ENCODE measurements at places on chromosomes 5 and 9.

DNA sequence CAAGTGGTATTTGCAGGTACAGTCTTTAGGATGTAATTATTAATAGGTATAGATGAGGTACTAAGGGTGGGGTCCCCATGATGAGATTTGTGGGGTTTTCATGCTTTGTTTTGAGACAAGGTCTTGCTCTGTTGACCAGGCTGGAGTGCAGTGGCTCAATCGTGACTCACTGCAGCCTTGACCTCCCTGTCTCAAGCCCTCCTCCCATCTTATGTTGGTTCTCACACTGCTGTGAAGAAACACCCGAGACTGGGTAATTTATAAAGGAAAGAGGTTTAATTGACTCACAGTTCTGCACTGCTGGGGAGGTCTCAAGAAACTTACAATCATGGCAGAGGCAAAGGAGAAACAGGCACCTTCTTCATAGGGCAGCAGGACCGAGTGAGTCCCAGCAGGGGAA lies 217.5 kb downstream of the CDK5RAP2 start:
- no peak for DNase-seq

DNA sequence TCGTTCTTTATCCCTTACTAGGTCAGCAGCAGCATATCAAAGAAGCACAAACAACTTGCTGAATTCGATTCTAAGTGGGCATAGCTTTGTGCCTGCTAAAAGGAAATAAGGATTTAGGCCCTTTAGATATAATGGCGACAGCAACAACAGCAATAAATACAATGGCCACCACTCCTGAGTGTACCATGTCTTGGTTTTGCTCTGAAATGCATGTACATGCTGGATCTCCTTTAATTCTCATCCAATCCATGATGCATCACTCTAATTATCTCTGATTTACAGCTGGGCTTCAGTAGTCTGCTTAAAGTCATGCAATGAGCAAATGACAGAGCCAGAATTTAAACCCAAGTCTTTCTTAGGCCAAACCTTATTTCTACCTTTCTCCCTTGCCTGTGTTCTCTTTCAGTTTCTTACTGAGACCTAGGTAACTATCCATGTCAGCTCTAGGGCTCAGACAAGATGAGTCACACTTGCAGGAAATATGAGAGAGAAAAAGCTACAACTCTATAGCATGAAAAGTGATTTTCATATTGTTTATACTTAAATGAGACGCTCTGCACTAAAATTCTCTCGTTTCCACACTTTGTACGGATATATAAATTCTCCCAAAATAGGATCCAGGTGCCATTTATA lies 111.8 kb downstream of the HMHB1 start:
- peak; percentile 60 for DNase-seq

DNA sequence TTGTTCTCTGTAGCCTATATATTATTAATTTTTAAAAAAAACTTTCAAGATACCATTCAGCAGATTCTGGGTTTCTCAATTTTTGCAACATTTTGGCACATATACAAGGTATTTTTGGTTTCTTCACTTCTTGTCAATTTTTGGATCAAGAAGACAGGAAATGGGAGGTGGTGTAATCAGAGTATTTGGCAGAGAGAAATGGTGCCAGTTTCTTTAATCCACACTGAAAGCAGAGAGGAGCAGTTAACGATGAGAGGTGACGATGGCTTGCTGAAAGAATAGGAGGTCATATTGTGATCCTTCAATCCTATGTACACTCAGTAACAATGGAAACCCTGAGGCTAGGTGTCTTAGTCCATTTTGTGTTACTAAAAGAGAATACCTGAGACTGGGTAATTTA lies 16.4 kb downstream of the NNT start:
- no peak for DNase-seq

DNA sequence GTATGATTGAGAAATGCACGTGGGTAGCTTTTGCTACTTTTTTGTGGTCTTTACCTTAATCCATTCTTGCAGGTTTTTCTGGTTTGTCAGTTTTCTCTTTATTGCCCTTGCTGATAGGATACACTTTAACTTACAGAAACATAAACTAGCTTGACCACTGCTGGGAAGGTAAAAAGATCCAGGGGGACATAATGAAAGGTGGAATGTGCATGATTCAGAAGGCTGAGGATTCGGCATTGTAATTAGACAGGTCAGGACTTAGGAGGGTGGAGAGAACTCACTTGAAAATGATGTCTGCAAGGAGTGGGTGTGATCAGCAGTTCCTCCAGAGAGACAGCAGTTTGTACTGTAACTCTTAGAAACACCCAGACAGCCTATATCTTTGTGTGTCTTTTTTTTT lies 19.8 kb upstream of the TXNDC8 start:
- DNase-seq = peak; percentile 26

GRCh38 chr5:43268188-43268820 lies 44.9 kb downstream of the HMGCS1 start:
- DNase-seq = no peak

DNA sequence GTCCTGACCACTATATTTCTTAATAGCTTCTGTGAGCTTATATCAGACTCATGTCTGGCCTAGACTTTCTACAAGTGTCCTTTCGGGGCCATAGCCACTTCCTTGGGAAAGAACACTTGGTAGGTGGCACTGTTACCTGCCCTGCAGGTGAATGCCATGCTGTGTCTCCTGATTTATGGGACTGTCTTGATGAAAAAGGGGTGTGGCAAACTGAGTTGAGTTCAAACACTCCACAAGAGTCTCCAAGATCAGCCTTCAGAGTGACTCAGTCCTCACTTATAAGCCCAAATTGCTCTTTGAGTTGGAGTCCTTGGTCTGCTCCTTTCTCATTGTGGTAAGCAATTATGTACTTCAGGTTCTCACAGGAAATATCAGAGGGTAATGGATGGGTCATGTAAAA lies 9.9 kb upstream of the ANKHD1 start:
- peak; percentile 33 for DNase-seq

- no peak for DNase-seq
These were observed 32.1 kb upstream of the RNF130 start for GRCh38 chr5:180103487-180104167.

GRCh38 chr9:83012922-83013838 lies 49.8 kb downstream of the RASEF start:
- DNase-seq = no peak

- DNase-seq = peak; percentile 69
These were observed 33.9 kb upstream of the GABBR2 start for GRCh38 chr9:98742325-98743280.

DNA sequence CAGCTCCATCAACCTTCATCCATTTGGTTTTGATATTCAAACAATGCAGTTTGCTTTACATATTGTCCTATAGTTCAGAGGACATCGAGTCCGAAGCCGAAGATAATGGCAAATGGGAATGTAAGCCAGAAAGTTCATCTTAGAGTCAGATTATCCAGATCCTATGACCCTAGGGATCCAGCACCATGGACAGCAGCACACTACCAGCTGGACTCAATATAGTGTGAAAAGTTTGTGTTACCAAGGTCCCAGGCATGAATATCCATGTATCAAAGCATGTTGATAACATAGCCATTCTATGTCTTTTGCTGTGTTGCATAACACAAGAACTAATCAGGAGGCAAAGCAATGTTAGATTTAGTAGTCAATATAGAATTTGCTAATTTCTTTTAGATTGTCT lies 46.3 kb downstream of the FSTL4 start:
- DNase-seq = peak; percentile 40

- DNase-seq = no peak
These were observed 262.9 kb downstream of the ARRDC3 start for GRCh38 chr5:91119981-91120850.

DNA sequence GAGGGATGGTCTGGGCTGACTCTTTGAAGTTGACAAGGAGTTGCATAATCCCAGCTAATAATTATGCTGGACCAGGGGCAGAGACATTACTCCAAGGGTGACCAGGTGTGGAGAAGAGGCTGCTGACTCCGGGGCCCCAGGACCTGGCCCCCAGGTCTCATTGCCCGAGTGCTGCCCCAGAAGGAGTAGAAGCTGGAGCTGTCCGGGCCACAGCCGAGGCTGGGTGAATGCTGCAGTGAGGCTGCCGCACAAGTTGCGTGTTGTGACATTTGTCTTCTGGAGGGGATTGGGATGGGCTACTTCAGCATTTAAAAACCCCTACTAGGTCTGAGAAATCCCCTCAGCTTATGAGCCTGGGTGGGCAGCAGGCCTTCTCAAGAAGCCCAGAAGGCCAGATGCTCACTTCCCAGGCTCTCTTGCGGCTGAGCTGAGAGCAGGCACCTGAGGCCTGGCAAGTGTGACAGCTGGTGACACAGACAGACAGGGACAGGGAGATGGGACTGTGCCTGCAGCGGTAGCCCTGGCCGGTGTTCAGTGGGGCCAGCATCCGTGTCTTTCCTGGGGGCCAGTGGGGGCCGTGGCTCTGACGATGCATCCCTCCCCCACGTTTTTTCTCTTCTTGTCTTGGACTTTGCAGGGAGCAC lies 122.8 kb downstream of the KCNIP1 start:
- DNase-seq = no peak

GRCh38 chr9:137606734-137607138 lies 1.2 kb downstream of the ARRDC1 start:
- DNase-seq = no peak

DNA sequence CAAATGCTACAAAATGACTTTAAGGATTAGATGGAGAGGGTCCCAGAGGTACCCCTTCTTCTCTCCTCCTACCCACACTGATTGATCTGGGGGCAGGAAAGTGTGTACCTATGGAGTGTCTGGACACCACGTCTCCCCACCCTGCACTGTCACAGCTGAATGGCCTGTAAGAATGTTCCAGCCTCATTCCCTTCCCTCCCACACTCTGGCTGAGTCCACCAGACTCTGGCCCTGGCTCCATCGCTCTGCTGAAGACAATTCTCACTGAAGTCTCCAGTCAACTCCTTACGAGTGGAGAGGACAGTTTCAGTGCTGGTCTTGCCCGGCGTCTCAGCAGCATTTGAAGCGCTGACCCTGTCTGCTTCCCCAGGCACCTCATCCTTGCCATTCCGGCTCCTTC lies 105.8 kb downstream of the TTLL11 start:
- no peak for DNase-seq

DNA sequence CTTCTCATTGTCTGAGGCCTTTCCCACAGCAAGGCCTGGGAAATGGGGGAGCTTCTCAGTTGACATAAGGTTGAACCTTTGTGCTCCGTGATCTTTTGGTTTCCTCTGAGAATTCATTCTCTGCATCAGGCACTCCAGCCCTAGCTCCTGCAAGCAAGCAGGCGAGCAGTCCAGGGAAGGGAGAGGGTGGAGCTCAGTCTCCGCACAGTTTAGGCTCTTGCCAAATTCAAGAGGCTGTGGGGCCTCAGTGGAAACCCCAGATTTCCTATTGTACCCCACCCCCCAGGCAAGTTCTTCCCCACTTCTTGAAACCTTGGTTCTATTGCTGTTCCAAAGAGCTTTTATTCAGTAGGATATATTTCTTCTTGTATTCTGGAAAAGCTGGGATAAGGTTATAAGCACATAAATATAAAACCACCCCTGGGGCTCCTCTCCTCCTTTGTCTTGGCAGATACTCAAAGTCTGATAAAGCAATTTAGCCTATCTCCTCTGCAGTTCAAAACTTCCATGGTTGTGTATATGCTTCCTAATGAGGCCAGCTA lies 147.2 kb downstream of the PDZD2 start:
- DNase-seq = no peak

GRCh38 chr5:100017520-100018262 lies 517.5 kb upstream of the FAM174A start:
- DNase-seq = no peak

- no peak for DNase-seq
These were observed 78.2 kb upstream of the MAN2A1 start for GRCh38 chr5:109611505-109611904.

DNA sequence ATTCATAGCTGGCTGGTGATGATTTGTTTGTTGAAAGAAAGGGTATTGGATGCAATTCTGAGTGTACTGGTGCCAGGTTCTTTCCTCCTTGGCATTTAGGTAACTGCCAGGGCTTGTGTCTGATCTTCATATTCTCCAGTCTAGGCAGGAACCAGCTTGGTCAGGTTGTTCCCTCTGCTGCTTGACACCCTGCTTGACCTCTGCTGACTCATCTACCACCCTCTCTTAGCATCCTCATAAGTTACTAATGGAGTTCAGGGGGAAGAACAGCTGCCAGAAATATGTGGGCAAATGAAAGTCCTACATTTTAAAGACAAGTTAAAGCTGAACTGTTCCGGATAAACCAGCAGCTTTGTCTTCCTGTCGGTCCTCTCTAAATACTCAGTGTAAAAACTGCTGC lies 116.1 kb upstream of the TNC start:
- DNase-seq = peak; percentile 65

DNA sequence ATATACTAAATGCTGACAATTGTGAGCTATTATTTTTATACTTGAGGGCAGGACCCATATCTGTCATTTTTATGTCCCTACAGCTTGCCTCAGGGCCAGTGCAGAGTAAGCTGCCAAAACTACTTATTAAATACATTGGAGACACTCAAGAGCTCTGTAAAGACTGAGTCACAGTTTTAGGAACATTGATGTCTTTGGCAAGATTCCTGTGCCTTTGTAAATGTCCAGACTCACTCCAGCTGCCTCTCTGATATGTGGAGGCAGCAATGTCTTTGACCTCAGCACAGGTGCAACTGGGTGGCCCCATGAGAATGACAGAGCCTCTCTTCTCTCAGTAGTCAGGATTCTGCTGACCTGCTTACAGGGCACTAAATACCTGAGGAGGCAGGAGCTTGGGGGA lies 363.2 kb downstream of the OSTF1 start:
- DNase-seq = no peak

- DNase-seq = no peak
These were observed 347.6 kb downstream of the EBF1 start for GRCh38 chr5:158751961-158752655.

- DNase-seq = no peak
These were observed 8.9 kb downstream of the PLPPR1 start for GRCh38 chr9:101037430-101037829.

DNA sequence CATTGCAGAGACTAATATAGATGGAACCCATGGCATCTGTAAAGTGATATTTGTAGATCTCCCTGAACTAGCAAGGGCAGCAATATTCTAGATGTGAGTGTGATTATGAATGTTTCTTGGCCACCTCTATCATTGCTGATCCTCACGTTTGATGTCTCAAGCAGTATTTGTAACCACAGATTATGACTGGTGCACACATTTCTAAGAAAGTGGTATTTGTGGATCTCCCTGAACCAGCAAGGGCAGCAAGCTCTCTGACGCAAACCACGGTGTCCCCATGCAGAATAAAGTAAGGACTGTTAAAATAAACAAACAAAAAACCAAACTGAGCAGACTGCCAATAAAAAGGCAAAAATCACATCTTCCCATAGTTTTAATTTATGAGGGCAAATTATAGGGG lies 301.3 kb downstream of the CSNK1G3 start:
- no peak for DNase-seq

DNA sequence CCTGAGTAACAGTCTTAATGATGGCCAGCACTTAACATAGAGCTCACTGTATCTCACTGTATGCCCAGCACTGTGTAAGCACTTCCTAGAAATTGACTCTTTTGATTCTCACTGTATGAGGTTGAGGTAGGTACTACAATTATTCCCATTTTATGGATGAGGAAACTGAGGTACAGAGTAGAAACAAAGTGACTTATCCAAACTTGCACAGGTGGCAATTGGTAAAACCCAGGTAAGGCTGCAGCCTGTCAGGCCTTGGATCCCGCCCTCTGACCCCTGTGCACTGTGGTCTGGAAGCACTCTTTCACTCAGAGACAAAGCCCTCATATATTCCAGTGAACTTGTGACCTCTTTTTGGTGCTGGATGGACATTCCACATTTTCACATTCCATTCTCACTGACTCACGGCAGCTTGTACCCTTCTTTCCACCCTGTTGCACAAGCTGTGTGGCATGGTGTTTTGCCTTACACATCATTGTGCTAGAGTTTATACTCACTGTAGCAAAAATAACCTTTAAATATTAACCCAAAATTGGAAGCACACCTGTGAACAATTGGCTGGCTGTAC lies 21.7 kb downstream of the ANKRD55 start:
- peak; percentile 75 for DNase-seq
